ENCODE measurements at places on chromosomes 5 and 9.

- DNase-seq = no peak
Observed at GRCh38 chr5:65198456-65199120, 283.1 kb downstream of the ADAMTS6 start.

- DNase-seq = no peak
Observed at GRCh38 chr9:113580041-113580953, 116.8 kb downstream of the RGS3 start.

- no peak for DNase-seq
Observed at GRCh38 chr9:91178281-91179236, 183.2 kb downstream of the AUH start.

DNA sequence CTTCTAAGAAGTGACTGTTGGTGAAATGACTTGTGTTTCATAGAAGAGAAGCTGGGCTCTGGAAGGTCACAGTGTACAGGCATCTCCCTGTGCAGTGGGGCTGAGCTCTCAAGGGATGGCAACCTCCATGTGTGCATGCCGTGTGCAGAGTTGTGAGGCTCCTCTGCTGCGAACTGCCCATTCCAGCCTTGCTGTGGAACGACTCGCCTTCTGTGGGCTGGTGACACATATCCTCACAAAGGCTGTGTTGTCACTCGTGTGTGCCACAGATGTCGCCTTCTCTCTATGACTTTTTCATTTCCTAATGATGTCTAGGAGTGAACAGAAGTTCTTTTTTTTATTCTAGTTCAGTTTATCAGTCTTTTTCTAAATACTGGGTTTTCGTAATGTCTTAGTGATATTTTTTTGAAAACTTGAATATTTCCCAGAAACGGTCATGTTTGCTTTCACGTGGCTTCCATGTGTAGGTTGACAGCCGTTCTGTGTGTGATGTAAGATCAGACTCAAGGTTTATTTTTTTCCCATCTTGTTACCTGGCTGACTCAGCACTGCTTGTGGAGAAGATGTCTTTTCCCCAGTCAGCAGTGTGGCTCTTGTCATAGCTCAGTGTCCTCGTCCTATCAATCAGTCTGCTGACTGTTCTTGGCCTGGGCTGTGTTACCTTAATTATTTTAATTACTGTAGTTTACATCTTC, 57.3 kb upstream of the CACNA1B start:
- DNase-seq = no peak

- DNase-seq = no peak
Observed at GRCh38 chr9:128233817-128234406, 30.7 kb downstream of the DNM1 start.

GRCh38 chr5:43192558-43193180, 644 bp downstream of the NIM1K start:
- DNase-seq = no peak

GRCh38 chr9:68538200-68538599, 2.5 kb downstream of the TMEM252 start:
- DNase-seq = no peak
